AG04449 (cell line): ENCODE measurements at places on chromosomes 5 and 9.
A peak's percentile ranks its signal among the peaks of the same experiment; 100 is the strongest.

DNA sequence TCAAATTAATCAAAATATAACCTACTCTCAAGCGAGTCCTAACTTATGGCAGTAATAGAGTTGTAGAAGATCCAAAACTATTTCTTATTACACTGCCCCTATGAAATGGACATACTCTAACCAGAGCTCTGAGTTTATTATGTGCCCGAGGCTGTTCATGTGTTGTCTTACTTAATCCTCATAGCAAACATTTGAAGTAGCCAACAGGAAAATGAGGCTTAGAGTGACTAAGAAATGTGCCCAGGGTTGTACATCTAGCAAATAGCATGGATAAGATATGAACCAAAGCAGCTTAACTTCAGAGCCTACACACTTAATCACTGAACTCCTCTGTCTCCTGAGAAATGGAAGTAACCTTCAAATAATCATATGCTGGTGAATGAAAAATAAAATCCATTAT is 1551.7 kb downstream of the MAT2B start:
- DNase-seq: no peak

GRCh38 chr5:111706345-111706744 is 50.6 kb downstream of the NREP start:
- DNase-seq: no peak

GRCh38 chr9:138058181-138058580 is 180.6 kb downstream of the CACNA1B start:
- no peak for DNase-seq

- DNase-seq: no peak
Observed at GRCh38 chr9:111938427-111938800, 41.8 kb downstream of the UGCG start.

GRCh38 chr5:76386360-76386759 is 16.7 kb upstream of the IQGAP2 start:
- no peak for DNase-seq

DNA sequence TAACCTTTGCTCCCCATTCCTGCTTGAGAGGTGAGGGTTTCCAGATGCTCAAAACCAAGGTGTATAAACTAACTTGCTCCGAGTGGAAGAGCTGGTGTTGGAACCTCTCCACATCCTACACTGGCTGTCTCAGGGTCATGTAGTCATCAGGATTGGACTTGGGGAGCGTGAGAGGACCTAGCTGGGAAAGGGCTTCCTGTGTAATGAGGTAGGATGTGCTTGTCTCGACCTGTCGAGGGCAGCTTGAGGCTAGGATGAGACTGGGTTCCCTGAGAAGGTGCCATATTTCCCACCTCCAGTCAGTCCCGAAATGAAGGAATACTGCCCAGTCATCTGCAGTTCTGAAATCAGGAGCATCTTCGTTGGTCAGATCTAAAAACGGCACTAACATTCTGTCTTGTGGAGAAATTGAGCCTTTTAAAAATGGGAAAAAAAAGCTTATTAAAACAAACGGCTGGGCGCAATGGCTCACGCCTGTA is 1.3 kb downstream of the CCNI2 start:
- DNase-seq: no peak

- no peak for DNase-seq
Observed at GRCh38 chr5:76791461-76791860, 27.4 kb upstream of the F2RL1 start.

DNA sequence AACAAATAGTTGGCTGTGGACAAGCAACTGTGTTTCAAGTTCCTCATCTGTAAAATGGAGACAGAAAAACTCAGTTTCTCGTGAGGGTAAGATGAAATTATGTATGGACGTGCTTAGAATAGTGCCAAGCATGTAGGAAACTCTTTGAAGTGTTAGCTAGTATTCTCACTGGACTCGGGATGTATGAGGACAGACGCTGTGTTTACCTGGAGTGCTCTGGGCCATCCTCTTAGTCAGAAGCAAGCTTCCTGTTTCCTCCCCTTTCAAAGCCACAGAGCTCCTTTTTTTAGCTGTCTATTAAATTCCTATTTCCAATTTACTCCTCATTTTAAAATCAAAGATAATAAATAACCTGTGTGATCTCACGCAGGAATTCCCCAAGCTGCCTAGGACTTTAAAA is 23.8 kb upstream of the IQGAP2 start:
- DNase-seq: no peak

DNA sequence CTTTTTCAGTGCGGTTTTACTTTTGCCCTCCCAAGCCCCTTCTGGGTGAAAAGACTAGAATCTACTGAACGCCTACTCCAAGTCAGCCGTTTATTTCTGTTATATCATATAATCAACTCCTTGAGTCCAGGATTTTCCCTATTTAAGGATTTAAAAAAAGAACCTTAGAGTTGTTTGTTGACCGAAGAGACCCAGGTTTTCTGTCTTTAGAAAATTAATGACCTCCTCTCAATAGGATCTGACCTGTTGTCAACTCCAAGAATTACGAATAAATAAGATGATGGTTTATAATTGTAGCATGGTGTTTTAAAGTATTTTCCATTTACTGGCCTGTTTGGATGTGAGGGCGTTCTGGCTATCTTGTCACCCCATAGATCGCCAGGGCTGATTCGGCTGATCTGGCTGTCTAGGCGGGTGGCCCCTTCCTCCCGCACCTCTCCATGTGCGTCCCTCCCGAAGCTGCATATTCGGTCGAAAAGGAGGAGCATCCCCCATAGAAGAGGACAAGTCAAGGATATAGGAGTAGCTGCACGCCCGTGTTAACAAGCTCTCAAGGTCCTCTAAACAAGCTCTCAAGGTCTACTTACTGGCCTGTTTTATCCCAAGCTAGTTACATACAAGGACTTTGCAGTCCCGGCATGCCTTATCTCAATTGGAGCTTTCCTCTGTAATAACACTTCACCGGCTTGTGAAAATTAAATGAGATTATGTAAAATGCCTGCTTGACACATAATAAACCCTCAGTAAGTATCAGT is 1.1 kb upstream of the UBAP2 start:
- DNase-seq: no peak

- no peak for DNase-seq
Observed at GRCh38 chr5:124477577-124477976, 268.9 kb downstream of the ZNF608 start.

DNA sequence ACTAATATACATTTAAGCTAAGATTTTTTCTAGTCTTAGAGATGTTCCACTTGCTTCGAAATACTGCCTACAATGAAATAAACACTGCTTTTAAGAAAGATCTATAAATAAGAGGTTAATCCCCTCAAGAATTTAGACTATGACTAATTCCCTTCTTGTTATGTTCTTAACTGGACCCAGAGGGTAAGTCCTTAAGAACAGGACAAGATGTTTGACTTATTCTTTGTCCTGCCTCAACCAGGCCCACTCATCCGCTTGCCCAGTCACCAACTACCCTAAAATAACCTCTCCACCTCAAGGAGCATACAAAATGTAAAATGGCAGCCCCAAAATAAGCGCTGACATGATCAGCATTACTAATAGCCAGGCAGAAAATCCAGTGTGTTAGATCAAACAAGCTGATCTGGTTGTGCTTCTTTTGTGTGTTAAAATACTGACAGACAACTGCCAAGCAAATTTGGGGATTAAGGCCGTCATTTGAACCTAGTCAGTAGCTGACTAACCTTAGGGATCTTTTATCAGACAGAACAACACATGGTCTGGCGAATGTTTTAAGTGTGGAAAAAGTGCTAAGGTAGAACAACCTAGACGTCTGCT is 93.7 kb upstream of the SMC5 start:
- DNase-seq: no peak

DNA sequence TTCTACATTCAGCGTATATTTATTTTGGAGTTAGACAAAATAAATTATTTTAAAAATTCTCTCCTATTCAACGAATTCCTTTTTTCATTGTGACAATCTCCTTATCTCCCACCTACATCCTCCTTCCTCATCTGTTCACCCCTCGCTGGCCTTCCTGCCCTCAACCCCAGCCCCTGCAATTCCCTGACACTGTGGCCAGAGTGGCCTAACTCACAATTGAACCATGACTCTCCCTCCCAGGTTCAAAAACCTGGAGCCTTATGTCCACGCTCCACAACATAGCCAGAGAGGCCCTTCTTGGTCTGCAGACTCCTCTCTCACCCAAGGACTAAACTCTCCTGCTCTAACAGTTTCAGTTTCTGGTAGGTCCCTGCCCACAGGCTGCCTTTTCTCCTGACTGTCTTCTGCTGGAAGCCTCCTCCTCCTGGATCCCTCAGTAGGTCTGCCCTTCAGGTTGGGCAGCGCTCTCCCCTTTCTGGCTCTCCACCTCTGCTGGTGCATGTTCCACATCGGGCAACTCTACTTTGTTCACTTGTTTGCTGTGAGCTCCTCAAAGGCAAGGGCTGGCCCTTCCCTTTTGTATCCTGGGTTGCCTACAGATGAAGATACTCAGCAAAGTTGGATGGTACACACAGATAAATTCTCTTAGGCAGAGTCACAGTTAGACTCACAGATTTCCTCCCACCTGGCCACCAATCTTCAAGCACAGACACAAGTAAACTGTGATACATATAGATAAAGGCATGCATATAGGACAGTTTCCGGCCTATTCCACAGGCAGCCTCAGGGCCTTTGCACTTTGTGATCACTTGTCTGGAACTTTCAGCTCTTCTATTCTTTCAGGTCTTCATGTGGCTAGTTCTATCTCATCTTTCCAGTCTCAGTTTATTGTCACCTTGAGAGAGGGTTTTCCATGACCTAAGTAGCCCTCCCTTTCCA is 19.8 kb upstream of the MYORG start:
- DNase-seq: no peak

GRCh38 chr9:110575169-110575568 is 4.4 kb downstream of the SVEP1 start:
- no peak for DNase-seq

DNA sequence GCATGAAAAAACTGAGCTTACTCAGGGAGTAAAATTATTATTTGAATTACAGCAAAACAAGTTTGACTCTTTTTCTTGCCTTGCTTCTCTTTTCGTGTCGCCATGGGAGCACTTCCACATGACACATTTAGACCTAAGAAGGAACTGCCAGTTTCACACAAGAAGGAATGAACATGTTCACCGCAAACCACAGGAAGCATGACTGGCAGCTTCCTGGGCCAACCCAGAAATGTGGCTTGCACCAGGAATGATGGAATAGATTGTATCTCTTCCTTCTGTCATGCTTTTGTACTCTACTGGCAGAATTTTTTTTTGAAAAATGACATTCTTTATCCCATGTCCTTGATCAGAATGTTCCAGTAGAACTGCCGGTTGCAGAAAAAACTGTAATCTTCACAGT is 32.9 kb upstream of the MAN2A1 start:
- DNase-seq: peak; percentile 84

DNA sequence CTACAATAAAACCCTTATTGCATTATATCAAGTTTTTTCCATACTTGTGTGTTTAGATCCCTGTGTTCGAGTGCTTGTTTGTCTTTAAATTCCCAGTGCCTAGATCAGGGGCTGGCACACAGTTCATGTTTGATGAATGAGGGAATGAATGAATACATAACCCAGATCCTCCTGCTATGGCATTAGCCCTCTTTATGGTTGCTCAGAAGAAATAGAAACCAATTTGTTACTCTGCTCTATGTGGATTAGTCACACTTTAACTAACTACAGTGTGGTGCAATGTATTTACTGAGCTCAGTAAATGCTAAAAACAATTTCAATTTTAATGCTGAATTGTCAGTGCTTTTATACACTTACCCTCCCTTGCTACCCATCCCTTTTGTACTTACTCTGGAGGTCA is 16.4 kb upstream of the GALNT10 start:
- no peak for DNase-seq

GRCh38 chr5:9720361-9720760 is 90.2 kb upstream of the TAS2R1 start:
- no peak for DNase-seq

DNA sequence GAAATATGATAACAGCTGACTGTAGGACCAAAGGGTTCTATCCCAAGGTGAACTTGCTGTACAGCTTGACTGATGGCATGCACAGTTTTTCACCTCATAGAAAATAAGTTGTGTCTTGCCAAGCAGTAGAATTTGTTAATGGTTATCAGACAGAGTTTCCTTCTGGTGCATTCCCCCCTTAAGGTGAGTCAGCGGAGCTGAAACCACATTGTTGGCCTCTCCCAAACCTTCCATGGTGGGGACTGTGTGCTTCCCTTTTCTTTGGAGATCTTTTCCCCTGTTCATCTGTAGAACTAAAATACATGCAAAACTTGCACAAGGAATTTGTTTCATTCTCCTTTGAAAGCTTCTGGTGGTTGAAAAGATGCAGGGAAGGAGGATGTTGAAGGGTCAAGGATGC is 179.8 kb downstream of the FGF1 start:
- DNase-seq: no peak

GRCh38 chr5:14416621-14417275 is 164.8 kb upstream of the OTULINL start:
- DNase-seq: no peak

- DNase-seq: no peak
Observed at GRCh38 chr5:135471726-135472125, 19.6 kb upstream of the TIFAB start.

DNA sequence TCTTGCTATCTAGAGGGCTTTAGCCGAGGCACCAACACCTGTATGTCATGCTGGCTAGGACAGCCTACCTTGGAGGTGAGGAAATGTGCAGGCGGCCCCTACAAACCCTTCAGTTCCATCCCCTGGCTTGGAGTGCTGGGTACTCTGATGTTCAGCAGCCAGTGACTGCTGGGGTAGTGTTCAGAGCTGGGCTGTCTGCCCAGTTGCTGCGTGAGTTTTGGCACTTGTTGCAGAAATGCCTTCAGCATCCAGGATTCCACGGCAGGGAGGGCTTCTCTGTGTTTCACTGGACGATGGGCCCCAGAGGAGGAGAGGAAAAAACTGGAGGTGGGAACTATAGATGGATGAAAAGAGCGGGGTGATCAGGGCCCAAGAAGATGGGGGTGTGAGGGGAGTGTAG is 10.4 kb downstream of the SWI5 start:
- DNase-seq: no peak
